Fibroblast of skin of abdomen (primary cell): ENCODE measurements at places on chromosomes 13 and 19.

GRCh38 chr19:2096034-2096479 is at the start of gene MOB3A:
TSS of gene MOB3A (minus strand) at chr19:2096326. CDS start at chr19:2078560, 17,766 bp downstream.
- peak; percentile 96 for DNase-seq

DNA sequence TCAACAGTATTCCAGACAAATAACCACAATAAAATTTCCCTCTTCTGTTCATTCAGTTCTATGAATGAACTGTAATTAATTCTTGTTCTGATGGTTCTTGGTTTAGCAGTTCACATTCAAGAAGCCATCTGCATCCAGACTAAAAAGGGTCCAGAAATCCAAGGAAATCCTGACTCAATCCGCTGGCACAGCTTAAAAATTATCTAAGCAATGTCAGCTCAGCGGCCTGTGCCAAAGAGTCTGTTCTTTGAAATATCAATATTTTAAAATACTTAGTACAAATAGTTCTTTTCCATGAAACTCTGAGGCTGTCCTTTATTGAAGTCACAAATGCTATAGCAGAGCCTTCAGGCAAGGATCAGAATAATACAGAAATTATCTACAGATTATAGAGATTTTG is 57.2 kb downstream of the DHRS12 start:
- no peak for DNase-seq

GRCh38 chr13:29548722-29549121 is 46.8 kb downstream of the SLC7A1 start:
- DNase-seq, result peak; percentile 48

DNA sequence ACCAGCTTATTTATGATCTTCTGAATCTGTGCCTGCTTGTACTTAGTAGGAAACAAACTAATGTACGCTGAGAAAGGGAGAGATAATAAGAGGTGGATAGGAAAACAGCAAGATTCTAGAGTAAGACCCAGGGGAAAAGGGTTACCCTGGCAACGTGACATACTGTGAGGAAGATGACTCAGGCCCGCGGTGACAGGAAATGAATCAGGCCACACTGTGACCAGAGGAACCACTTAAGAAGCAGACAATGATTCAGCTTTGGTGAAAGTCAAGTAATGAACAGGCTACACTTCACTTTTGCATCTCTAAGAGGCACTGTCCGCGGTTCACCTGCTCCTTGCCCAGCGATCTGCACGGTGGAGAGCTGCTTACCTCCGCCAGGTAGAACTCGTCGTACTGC is 158.2 kb downstream of the NALCN start:
- peak; percentile 88 for DNase-seq

DNA sequence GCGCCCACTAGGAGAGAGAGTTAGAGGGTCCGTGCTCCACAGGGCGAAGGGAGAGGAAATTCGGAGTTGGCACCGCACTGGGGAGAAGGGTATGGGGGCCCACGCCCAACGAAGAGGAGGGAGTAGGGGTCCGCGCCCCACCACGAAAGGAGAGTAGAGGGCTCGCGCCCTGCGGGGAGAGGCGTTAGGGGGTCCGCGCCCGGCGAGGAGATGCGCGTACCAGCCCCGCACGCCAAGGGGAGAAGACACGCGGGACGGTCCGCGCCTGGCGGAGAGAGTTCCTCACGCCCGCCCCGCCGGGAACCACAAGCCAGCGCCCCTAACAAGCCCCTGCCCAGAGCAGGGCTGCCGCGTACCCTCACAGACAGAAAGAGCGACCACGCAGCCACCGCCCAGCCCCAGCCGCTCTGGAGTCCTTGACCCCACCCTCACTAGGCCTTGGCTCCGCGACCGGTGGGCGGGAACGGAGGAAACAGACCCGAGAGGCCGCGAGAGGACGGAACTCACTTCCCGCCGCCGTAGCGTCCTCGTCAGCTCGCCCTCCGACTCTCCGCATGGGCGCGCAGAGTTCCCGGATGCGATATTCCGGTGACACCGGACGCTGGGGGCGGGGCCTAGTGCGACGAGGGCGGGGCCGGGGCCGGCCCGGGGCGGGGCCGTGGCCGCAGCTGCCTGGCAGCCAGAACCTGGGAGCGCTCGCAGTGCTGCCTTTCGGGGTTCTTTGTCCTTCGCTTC is 20.0 kb upstream of the ZSCAN18 start:
- DNase-seq, result no peak

DNA sequence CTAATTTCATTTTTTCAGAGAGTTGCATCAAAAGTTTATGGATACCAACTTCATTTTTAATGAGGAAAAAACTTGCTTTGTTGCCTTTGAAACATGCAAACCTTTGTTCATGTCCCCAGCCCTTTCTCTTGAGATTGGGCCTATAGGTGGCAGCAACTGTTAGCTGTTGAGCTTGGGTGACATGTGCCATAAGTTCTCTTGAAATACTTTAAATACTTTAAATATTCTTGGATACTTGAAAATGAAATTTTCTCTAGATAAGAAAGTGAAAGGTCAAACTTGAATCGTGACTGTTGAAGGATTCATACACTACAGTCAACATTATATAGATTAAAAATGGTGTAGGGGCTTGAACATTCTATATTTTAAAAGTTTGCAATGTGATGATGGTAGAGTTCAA is 294.9 kb downstream of the NDFIP2 start:
- DNase-seq, result peak; percentile 76

DNA sequence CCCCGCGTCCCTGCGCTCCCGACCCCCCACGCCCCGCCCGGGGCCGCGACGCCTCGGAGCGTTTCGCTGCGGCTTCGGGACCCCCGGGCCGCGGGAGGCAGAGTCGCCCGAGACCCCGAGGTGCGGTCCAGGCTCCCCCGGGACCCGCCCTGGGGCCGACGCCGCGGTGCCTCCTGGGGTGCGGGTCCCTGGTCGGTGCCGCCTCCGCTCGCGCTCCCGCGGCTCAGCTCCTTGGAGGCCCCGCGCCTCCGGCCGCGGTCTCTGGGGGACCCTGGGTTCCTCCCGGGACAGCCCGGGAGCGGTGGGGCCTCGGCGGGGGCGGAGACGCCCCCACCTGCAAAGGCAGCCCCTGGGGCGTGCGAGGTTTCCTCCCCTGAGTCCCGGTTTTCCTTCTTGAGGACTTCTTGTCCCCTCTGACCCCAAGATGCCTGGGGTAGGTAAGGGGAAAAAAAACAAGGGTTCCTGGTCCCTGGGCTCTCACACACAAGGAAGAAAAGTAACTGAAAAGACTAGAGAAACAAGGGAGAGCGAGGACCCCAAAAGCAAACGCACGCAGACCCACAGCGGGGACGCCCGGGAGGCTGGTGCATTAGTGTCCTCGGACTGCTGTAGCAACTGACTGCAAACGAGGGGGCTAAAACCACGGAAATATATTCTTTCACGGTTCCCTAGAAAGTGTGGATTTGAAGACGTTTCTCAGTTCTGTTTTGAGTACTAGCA is 740 bp downstream of the ZNF555 start:
- no peak for DNase-seq

DNA sequence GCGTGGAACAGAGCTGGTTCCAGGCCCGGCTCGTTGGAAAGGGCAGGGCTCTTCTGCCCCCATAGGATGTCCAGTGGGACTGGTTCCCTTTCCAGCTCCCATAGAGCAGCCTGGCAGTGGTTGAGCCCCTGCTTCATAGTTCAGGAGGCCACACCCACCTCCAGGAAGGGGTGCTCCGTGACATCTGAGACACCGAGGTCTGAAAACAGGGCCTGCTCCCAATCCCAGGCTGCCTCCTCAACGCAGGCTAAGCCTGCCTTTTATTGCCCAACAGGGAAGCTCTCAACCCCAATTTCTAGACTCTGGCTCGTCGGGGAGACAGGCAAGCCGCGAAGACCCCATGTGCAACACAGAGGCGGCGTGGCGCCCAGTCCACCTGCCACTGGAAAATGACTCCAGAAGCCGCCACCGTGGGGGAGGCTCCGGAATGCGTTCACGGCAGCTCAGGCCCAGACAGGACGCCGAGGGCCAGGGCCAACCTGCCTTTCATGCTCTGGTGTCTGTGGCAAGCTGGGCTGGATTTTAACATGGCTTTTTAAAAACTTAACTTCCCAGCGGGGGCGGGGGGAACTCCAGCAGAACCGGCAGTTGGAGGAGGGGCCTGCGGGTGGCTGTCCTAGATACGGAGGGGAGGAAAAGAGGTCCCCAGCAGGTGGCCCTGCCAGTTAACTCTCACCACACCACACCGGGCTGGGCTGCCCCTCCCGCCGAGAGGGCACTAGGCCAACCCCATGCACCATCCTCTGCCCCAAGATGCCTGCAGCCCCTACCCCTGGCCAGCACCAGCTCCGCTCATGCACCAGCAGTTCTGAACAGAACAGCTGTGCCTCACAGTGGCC is 17.9 kb upstream of the TINCR start:
- no peak for DNase-seq

GRCh38 chr13:88142653-88143052 is 471.5 kb downstream of the SLITRK5 start:
- no peak for DNase-seq

DNA sequence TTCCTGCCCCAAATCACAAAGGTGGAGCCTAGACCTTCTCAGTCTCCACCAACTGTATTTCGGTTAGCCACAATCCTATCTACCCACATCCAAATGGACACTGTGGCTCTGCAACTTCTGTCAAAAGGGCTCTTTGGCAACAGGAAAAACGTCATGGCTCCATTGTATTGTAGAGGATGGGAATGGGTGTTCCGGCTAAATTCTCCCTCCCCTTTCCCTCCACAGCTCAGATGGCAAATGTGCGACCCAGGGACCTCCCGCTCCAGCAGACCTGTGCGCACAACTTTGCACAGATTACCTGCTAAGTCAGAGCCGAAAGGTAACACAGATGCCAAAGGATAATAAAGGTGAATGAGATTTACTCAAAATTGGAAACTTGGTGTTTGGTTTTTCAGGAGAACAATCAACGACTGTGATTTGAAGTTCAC is 968 bp upstream of the KL start:
- DNase-seq, result no peak

GRCh38 chr19:5137114-5137513 is 168.2 kb downstream of the KDM4B start:
- DNase-seq, result no peak

DNA sequence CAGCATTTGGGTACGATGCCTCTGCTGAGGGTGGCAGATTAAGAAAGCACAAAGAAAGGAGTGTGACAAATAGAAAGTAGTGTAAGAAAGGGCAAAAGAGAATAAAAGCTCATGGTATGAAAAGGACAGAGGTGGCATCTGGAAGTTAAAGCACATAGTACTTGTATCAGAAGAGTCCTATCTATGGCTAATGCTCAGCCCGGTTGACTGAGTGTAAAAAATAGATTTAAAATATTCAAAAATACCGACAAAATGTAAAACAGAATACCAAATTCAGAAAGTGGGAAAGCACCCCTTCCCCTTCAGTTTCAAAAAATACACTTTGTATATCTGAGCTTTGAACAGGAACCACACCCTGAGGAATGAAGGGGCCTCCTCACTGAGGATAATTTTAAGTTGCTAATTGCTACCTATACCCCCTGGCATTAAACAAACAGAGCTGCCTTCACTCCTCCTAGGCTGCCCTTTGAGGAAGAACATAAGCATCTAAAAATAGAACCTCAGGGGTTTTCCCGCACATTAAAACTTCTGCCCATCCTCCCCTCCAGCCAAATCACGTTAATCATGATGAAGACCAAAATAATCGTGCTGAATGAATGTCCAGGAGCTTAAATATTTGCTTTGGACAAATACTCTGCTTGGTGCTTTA is 43.3 kb downstream of the DLEU7 start:
- DNase-seq, result no peak

DNA sequence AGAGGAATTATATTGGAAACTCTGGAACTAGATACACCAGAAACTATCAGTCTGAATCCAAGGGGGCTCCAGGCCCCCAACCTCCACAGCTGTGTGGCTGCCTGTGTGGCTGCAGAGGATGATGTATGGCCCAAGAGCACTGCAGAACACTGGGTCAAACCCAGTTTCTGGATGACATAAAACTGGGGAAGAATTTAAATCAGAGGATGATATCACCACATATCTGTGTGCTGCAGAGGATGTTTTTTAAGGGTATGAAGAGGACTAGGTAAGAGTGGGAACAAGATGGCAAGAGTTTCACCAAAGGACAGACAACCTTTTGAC is 226.4 kb downstream of the SUCLA2 start:
- no peak for DNase-seq

DNA sequence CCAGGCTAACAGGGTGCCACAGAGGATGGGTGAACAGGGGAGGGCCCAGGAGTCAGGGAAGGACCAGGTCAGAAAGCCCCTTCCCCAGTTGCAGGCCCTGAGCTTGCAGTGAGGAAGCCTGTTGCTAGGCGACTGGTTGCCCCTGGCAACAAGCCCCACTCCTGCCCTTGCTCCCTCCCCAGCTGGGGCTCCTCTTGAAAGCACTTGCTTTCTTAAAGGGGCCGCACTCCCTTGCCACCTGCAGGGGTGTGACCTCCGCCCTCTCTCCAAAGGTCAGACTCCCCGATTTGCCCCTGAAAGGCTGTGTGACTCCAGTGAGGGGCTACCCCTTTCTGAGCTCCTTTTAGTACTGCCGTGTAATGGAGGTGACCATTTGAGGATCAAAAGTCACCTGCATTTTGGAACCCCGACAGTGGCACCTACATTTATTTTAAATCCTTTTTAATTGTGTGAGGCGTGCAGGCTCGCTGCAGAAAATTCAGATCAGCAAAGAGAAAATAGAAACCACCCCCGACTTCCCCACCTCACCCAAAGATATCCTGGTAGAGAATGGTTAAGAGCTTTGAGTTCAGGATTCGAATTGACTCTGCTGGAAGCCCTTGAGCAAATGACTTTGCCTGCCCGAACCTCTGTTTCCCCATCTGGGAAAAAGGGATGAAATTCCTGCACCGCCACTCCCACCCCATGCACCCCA is 4.8 kb downstream of the FCHO1 start:
- DNase-seq, result peak; percentile 16

GRCh38 chr13:36163809-36164308 is 32.7 kb upstream of the DCLK1 start:
- DNase-seq, result peak; percentile 92

DNA sequence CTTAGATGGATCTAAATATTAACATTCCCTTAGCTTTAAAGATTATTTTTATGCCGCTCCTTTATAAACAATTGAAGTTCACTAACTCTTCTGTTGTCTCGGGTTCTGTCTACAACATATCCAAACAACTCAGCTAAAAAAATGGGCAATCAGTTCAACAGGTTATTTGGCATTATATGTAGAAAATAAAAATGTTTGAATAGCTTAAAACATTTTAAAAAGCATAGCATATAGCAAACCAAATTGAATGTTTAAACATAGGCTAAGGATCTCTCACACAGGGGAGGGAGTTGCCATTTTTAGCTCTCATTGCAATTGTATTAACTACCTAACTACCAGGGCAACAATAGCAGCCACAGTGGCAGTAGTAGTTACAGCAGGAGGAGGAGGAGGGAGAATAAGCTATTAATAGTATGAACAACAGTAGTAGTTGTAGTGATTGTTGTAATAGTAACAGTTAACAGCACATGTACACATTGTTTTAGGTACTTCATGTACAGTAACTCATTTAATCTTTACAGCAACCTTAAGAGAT is 404.2 kb downstream of the KCNRG start:
- no peak for DNase-seq
